Caco-2 (cell line): ENCODE measurements at places on chromosomes 11 and 22.

DNA sequence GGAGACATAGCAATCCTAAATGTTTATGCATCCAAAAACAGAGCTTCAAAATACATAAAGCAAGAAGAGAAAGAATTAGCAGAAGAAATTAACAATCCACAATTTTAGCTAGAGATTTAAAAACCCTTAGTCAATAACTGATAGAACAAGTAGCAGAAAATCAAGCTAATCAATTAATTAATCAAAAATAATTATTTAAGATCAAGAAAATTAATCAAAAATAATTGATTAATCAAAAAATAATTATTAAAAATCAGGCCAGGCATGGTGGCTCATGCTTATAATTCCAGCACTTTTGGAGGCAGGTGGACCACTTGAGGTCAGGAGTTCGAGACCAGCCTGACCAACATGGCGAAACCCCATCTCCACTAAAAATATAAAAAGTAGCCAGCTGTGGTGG lies 29.2 kb downstream of the C11orf24 start:
- peak; percentile 7 for DNase-seq

- no peak for DNase-seq
These were observed 104.2 kb downstream of the TEAD1 start for GRCh38 chr11:12778240-12778905.

- DNase-seq, result no peak
These were observed 480.8 kb upstream of the CCDC90B start for GRCh38 chr11:83766932-83767331.

- DNase-seq, result no peak
These were observed 139.4 kb downstream of the MIAT start for GRCh38 chr22:26796785-26797184.

GRCh38 chr11:66346476-66347424 lies 679 bp downstream of the B4GAT1 start:
- DNase-seq, result no peak

DNA sequence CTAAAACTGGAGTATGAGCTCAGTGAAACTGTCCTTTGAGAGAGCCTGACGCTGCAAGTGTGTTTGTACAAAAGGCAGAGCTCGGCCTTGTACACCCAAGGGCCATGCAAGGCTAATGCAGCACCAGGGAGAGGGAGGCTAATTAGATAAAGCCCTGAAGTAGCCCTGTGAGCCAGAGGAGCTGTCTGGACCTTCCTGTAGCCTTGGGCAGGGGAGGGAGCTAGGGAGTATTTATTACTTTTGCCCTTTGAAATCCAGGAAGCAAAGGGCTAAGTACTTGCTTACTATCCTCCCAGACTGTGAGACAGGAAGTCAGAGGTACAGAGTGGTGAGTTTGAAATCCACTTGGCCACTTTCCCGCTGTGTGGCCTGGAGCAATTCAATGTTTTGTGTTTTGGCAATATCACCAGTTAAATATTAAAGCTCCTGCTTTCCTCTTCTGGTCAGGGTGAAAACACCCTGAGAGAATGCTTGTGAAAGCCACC lies 10.2 kb upstream of the LDHA start:
- peak; percentile 82 for DNase-seq

DNA sequence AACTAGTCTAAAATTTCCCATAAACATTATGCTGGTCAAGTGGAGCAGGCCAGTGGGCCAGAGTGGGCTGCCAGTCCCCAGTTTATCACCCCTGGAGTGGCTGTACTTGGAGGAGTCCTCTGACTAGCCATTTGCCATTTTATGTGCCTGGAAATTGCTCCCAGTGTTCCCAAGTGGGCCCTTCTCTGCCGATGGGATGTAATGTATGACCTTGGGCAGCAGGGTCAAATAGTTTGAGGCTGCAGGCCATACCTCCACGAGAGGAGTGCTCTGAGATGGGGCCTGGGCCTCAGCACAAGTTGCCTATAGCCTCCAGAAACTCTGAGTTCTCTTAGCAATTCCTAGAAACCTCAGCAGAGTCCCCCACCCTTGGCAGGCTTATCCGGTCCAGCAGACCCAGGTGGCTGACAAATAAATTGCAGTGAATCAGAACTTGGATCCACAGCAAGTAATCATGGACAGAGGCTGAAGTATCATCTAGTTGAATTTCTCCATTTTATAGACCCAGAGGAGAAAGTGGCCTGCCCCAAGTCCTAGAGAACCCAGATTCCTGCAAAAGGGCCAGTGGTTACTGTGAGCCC lies 17.8 kb upstream of the PATZ1 start:
- DNase-seq, result no peak

DNA sequence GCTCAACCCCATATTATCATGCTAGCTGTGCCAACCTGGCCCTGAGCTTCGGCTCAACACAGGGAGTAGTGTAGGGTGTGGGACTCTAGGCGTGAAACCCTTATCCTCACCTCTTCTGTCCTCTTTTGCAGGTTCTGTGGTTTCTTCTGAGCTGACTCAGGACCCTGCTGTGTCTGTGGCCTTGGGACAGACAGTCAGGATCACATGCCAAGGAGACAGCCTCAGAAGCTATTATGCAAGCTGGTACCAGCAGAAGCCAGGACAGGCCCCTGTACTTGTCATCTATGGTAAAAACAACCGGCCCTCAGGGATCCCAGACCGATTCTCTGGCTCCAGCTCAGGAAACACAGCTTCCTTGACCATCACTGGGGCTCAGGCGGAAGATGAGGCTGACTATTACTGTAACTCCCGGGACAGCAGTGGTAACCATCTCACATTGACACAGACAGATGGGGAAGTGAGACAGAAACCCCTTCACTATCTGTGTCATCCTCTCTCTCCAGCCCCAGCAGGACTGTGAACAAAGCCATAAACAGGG lies 76.4 kb downstream of the GGTLC2 start:
- DNase-seq, result no peak

- no peak for DNase-seq
These were observed 41.0 kb downstream of the KCNJ4 start for GRCh38 chr22:38414009-38414395.

GRCh38 chr11:107139396-107139795 lies 121.1 kb upstream of the GUCY1A2 start:
- no peak for DNase-seq

GRCh38 chr11:113473983-113474361 lies 1.2 kb downstream of the DRD2 start:
- no peak for DNase-seq
